ENCODE measurements at places on chromosomes 2 and 18. TPM values are rescaled to one million over a fixed set of nuclear protein-coding genes. Genes with fewer than 3 reads are reported as not detected.

DNA sequence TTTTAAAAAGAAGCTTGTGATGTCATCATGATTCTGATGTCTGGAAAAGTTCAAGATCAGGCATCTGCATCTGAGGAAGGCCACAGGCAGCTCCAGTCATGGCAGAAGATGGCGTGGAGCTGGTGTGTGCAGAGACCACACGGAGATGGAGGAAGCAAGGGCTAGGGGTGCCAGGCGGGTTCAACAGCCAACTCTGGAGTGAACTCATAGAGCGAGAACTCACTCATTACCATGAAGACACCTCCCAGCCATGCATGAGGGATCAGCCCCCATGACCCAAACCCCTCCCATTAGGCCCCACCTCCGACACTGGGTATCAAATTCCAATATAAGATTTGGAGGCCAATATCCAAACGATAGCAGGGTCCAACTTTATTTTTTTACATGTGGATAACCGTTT, 61.6 kb downstream of the KCNG2 start:
- DNase-seq, result no peak
- no peak overlapping the region for H3K27ac ChIP-seq
- H3K27me3 ChIP-seq, result peaks cover 4% of the 10 kb centered on the region
- no peak overlapping the region for H3K4me3 ChIP-seq
- no peaks in the 10 kb centered on the region for H3K36me3 ChIP-seq

GRCh38 chr18:41992703-41993102, 37.7 kb downstream of the PIK3C3 start:
- DNase-seq, result no peak
- H3K27me3 ChIP-seq, result no peaks in the 10 kb centered on the region
- H3K27ac ChIP-seq, result no peak overlapping the region
- peaks cover 27% of the 10 kb centered on the region for H3K36me3 ChIP-seq
- H3K4me3 ChIP-seq, result no peak overlapping the region

- peaks cover 73% of the 10 kb centered on the region for H3K36me3 ChIP-seq
- H3K4me1 ChIP-seq, result peaks cover 68% of the 10 kb centered on the region
- DNase-seq, result no peak
- no peaks in the 10 kb centered on the region for H3K27me3 ChIP-seq
- peak overlapping the region; percentile 70 for H3K4me3 ChIP-seq
Measured at GRCh38 chr18:2956056-2956455, 56.9 kb downstream of the LPIN2 start.

DNA sequence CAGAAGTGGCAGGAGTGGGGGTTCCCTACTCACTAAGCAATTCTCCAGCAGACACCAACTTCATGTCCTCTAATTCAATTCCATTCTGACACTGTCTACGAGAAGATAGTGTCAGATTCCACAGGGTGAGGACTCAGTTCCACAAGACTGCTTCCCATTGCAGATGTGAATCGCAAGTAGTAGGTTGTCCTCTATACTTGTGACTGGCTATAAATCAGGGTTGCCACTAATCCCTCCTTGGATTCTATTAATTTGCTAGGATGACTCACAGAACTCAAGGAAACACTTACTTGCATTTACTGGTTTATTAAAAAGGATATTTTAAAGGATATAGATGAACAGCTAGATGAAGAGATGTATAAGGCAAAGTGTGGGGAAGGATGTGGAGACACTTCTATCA, 184.1 kb upstream of the ACVR2A start:
- H3K4me1 ChIP-seq, result peaks cover 17% of the 10 kb centered on the region
- H3K27ac ChIP-seq, result no peak overlapping the region
- no peak for DNase-seq
- no peaks in the 10 kb centered on the region for H3K36me3 ChIP-seq

DNA sequence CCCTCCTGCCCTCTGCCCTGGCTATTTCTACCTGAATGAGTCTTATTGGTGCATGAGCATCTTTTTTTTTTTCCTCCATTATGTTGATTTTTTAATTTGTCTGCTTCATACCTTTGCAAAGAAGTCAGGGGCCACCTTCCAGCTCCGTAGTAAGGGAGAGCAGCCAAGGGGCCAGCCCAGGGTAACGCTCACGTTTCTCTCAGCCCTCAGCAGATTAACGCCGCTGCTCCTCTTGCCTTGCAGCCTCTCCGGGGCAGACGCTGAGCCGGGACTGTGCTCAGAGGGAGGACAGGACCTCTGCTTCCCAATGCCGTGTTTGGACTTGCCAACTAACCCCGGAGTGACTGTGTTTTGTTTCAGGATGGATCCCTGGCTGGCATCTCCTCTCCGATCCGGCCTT, 241.7 kb downstream of the ATAD2B start:
- no peaks in the 10 kb centered on the region for H3K27me3 ChIP-seq
- H3K4me3 ChIP-seq, result no peak overlapping the region
- no peaks in the 10 kb centered on the region for H3K36me3 ChIP-seq
- no peak overlapping the region for H3K27ac ChIP-seq

DNA sequence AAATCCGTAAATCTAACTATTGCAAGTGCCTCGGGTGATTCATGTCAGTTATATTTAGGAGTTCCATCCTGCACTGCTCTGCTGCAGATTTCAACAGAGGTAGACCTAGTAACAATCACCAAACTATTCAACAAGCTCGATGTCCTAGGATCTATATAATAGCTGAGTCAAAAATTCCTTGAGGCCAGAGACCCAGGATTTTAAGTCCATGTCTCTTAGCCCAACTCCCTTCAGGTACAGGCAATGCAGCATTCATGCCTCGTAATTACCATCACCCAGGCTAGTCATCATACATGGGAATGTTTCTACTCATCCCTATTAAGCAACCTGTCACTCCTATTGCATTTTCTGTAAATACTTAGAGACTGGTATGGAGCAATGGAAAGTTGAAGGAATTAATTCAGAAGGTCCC, 729 bp downstream of the TM4SF20 start:
- H3K4me1 ChIP-seq, result peaks cover 4% of the 10 kb centered on the region
- no peak for DNase-seq
- H3K27me3 ChIP-seq, result peaks cover 5% of the 10 kb centered on the region

- H3K36me3 ChIP-seq, result peaks cover 11% of the 10 kb centered on the region
- no peak overlapping the region for H3K4me3 ChIP-seq
- no peaks in the 10 kb centered on the region for H3K27me3 ChIP-seq
- H3K27ac ChIP-seq, result no peak overlapping the region
Measured at GRCh38 chr2:232085164-232085563, 123.7 kb downstream of the DIS3L2 start.

The SPDYA gene
- total RNA-seq, result 1.2 TPM

DNA sequence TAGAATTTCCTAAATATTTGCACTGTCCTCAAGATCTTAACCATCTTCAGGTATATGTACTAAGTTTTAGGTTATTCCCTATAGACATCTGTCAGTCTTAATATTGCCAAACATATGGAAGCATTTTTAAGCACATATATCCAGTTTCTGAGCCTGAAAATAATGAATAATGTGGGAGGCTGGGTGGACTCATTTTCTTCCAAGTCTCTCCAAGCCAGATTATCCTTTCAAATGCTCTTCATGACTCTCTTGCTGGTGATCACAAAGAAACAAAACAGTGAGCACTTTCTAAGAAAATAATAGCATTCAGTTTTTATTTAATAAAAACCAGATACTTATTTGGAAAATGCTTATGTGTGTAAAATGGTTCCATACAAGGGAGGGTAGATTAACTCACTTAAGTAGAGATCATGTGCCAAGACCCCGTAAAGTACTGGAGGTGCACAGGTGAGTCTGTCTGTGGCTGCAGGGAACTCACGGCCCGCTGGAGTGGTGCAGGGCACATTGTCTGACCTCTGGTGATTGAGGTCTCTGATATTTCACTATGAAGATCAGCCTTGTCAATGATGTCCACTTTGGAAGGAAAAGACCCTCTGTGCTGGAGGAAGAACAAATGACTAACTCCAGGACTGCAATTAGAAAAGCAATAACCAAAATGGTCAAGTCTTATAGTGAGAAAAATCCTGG, 161.6 kb downstream of the TMEM18 start:
- no peaks in the 10 kb centered on the region for H3K36me3 ChIP-seq
- no peaks in the 10 kb centered on the region for H3K4me1 ChIP-seq
- no peak overlapping the region for H3K4me3 ChIP-seq
- peaks cover 7% of the 10 kb centered on the region for H3K27me3 ChIP-seq
- H3K27ac ChIP-seq, result no peak overlapping the region

The SOX11 gene
- total RNA-seq, result not detected

DNA sequence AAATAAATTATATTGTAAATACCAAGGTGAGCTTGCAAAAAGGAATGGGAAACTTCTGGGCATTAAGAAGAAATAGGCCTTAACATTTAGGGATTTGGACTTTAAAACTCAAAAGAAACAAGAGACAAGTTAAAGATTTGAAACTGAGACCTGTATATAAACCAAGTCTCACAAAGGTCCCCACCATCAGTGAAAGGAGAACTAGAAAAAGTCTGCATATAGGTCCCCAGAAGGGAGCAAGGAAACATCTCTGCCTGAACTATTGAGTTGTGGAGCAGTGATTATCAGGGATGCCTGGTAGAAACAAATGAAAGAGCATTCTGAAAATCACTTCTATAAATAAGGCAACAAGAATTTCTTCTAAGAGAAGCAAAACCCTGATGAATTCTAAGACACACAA, 30.5 kb upstream of the ITGAV start:
- H3K27me3 ChIP-seq, result peaks cover 3% of the 10 kb centered on the region
- no peaks in the 10 kb centered on the region for H3K4me1 ChIP-seq
- no peaks in the 10 kb centered on the region for H3K36me3 ChIP-seq
- H3K4me3 ChIP-seq, result no peak overlapping the region
- no peak overlapping the region for H3K27ac ChIP-seq

GRCh38 chr2:18750672-18751554, 161.5 kb upstream of the NT5C1B start:
- H3K4me1 ChIP-seq, result no peaks in the 10 kb centered on the region
- DNase-seq, result no peak
- no peak overlapping the region for H3K4me3 ChIP-seq

- H3K36me3 ChIP-seq, result no peaks in the 10 kb centered on the region
- peak overlapping the region; percentile 49 for H3K4me3 ChIP-seq
- peaks cover 11% of the 10 kb centered on the region for H3K4me1 ChIP-seq
- H3K27me3 ChIP-seq, result peaks cover 20% of the 10 kb centered on the region
- H3K27ac ChIP-seq, result no peak overlapping the region
- DNase-seq, result peak; percentile 27
Measured at GRCh38 chr2:206530727-206531126, 87.4 kb downstream of the ADAM23 start.

DNA sequence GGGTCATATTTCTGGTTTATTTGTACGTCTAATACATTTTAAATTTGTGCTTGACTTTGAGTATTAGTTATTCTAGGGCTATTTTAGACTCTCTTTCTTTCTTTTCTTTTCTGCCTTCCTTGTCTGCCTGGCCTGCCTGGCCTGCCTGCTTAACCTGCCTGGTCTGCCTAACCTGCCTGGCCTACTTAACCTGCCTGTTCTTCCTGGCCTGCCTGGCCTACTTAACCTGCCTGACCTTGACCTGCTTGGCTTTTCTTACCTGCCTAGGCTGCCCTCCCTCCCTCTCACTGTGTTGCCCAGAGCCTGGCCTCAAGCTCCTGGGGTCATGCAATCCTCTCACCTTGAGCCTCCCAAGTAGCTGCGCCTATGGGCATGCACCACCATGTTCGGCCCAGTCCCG, 83.7 kb downstream of the PMAIP1 start:
- H3K27me3 ChIP-seq, result peaks cover 4% of the 10 kb centered on the region
- H3K27ac ChIP-seq, result no peak overlapping the region
- H3K36me3 ChIP-seq, result no peaks in the 10 kb centered on the region
- DNase-seq, result no peak
- no peak overlapping the region for H3K4me3 ChIP-seq

- H3K4me1 ChIP-seq, result peaks cover 38% of the 10 kb centered on the region
- no peak overlapping the region for H3K27ac ChIP-seq
- DNase-seq, result no peak
- H3K4me3 ChIP-seq, result no peak overlapping the region
- H3K27me3 ChIP-seq, result no peaks in the 10 kb centered on the region
Measured at GRCh38 chr2:177549171-177549570, 156.6 kb downstream of the AGPS start.

GRCh38 chr2:236973343-236973980, 112.2 kb upstream of the COPS8 start:
- H3K4me3 ChIP-seq, result no peak overlapping the region
- DNase-seq, result no peak
- H3K4me1 ChIP-seq, result peaks cover 25% of the 10 kb centered on the region
- H3K27me3 ChIP-seq, result peaks cover 7% of the 10 kb centered on the region
- no peaks in the 10 kb centered on the region for H3K36me3 ChIP-seq
- H3K27ac ChIP-seq, result no peak overlapping the region

The COL4A3 gene
- not detected for total RNA-seq

- no peak for DNase-seq
- no peaks in the 10 kb centered on the region for H3K27me3 ChIP-seq
- no peak overlapping the region for H3K4me3 ChIP-seq
- no peaks in the 10 kb centered on the region for H3K4me1 ChIP-seq
- H3K36me3 ChIP-seq, result no peaks in the 10 kb centered on the region
- no peak overlapping the region for H3K27ac ChIP-seq
Measured at GRCh38 chr2:120396861-120397811, 51.2 kb downstream of the INHBB start.

DNA sequence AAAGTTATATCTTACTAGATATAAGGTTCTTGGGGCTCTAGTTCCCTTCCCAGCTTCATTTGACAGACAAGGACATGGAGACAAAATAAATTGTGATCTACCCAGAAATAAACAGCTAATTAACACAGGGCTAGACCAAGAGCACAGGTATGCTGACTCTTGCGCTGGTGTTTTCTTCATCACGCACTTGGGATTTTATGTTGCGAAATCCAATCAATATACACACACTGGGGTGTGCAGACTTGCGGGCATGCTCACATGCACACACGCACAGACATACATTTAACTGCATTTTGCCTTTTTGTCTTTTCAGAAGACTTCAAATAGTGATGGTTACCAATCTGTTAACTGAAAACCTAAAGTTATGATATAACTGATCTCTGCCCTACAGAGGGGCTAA, 91.2 kb downstream of the LRATD1 start:
- H3K27ac ChIP-seq, result no peak overlapping the region
- H3K27me3 ChIP-seq, result no peaks in the 10 kb centered on the region
- no peak for DNase-seq
- H3K36me3 ChIP-seq, result no peaks in the 10 kb centered on the region

DNA sequence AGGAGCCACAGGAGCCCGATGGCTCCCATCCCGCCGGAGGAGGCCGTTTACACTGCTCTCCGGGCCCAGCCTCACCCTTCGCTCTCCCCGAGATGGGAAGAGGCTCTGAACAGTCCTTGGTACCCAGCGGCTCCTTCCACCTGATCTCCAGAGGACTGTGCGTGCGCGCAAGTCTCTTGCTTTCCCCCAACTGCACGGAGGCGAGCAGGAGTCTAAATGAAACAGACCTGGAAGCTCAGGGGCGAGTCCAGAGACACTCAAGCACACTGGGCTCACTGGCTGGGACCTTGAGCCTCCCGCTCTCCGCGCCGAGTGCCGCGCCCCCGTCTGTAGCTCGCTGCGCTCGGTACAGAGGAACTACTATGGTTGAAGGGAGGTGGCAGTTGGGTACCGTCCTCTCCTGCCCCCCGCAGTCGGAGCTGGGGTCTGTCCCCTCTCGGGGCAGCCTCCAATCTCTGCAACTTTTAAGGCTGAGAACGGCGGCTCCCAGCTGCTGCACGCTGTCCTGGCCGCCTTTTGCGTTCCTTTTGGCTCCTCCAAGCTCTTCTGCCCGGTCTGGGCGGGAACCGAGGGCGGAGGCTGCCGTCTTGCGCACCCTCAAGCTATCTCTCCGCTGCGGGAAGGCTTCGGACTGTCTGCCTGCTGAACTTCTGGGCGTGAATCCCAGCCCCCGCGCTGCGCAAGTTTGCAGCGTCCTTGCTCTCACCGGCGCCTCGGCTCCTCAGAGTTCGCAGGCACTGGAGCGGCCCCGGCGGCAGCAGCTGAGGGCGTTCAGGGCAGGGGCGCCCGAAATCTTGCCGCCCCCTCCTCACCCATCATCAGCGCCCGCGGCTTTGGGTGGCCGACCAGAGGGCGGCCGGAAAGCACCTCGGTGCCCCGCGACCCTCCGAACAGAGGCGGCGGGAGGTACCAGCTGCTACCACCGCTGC, 491 bp downstream of the ALK start:
- no peaks in the 10 kb centered on the region for H3K36me3 ChIP-seq
- no peaks in the 10 kb centered on the region for H3K4me1 ChIP-seq
- H3K4me3 ChIP-seq, result no peak overlapping the region
- H3K27ac ChIP-seq, result no peak overlapping the region
- H3K27me3 ChIP-seq, result peaks cover 46% of the 10 kb centered on the region
